Fibroblast of lung (primary cell): ENCODE measurements at places on chromosomes 5 and 9. TPM values are rescaled to one million over a fixed set of nuclear protein-coding genes. Genes with fewer than 3 reads are reported as not detected.

The FOXE1 gene
- not detected in 2 replicates for total RNA-seq

The PSMD5 gene
- total RNA-seq: 31.8 and 33.9 TPM in 2 replicates

The CRB2 gene
- total RNA-seq: under 0.01 TPM in 1 of 2 replicates, not detected in the other

The AGXT2 gene
- not detected in 2 replicates for total RNA-seq

The PRR16 gene
- total RNA-seq: 3.1 and 7.3 TPM in 2 replicates

The ARHGEF39 gene
- total RNA-seq: under 0.01 and 0.66 TPM in 2 replicates

The RNF183 gene
- total RNA-seq: not detected in 2 replicates

The GARIN3 gene
- total RNA-seq: not detected in 2 replicates

The GBGT1 gene
- total RNA-seq: 3.3 and 4.1 TPM in 2 replicates

The RAB14 gene
- total RNA-seq: 18.5 and 29.1 TPM in 2 replicates

The CBY3 gene
- total RNA-seq: not detected in 2 replicates

The OCLN gene
- total RNA-seq: 2.3 and 7.8 TPM in 2 replicates

The CLTB gene
- total RNA-seq: 74.2 and 94.3 TPM in 2 replicates

The PITX1 gene
- total RNA-seq: 1.8 and 3.1 TPM in 2 replicates

The GFPT2 gene
- 19.3 and 26.7 TPM in 2 replicates for total RNA-seq

The RIGI gene
- 10.3 and 13.2 TPM in 2 replicates for total RNA-seq

The TBC1D9B gene
- 47.0 and 48.7 TPM in 2 replicates for total RNA-seq

The FGD3 gene
- total RNA-seq: under 0.01 TPM in 1 of 2 replicates, not detected in the other

The EIF4EBP3 gene
- 1.8 and 2.3 TPM in 2 replicates for total RNA-seq

The SLC46A2 gene
- total RNA-seq: not detected in 2 replicates

The IGFBPL1 gene
- not detected in 2 replicates for total RNA-seq

The ANGPTL2 gene
- total RNA-seq: 108 and 163 TPM in 2 replicates

The ATP10B gene
- not detected in 2 replicates for total RNA-seq

The GGTA1 gene
- total RNA-seq: under 0.01 TPM in 1 of 2 replicates, not detected in the other

The OLFML2A gene
- 30.6 and 33.7 TPM in 2 replicates for total RNA-seq

The ACTBL2 gene
- total RNA-seq: under 0.01 TPM in 1 of 2 replicates, not detected in the other

The DMRTA1 gene
- total RNA-seq: 0.26 and 0.83 TPM in 2 replicates

The ABL1 gene
- 47.8 and 65.4 TPM in 2 replicates for total RNA-seq

The QRFP gene
- not detected in 2 replicates for total RNA-seq

The NUDT12 gene
- 9.8 and 15.4 TPM in 2 replicates for total RNA-seq

The ELOVL7 gene
- total RNA-seq: under 0.01 and 0.26 TPM in 2 replicates

The MINAR2 gene
- not detected in 2 replicates for total RNA-seq

The PCDHGA4 gene
- 2.8 and 7.6 TPM in 2 replicates for total RNA-seq

The CTXN3 gene
- not detected in 2 replicates for total RNA-seq

The RANBP17 gene
- 3.5 and 10.0 TPM in 2 replicates for total RNA-seq

The SOX30 gene
- under 0.01 TPM in 1 of 2 replicates, not detected in the other for total RNA-seq

The CAMK2A gene
- total RNA-seq: 0.77 and 2.1 TPM in 2 replicates

The SEC61B gene
- 58.8 and 66.0 TPM in 2 replicates for total RNA-seq

The CA9 gene
- 0.17 and 0.26 TPM in 2 replicates for total RNA-seq
